ENCODE measurements at places on chromosomes 3 and 15.
A peak's percentile ranks its signal among the peaks of the same experiment; 100 is the strongest.

GRCh38 chr3:139561255-139561817 lies 21.8 kb upstream of the RBP1 start:
- DNase-seq = peak; percentile 72

- DNase-seq = no peak
Observed at GRCh38 chr15:34637305-34637704, 53.9 kb upstream of the GOLGA8B start.

DNA sequence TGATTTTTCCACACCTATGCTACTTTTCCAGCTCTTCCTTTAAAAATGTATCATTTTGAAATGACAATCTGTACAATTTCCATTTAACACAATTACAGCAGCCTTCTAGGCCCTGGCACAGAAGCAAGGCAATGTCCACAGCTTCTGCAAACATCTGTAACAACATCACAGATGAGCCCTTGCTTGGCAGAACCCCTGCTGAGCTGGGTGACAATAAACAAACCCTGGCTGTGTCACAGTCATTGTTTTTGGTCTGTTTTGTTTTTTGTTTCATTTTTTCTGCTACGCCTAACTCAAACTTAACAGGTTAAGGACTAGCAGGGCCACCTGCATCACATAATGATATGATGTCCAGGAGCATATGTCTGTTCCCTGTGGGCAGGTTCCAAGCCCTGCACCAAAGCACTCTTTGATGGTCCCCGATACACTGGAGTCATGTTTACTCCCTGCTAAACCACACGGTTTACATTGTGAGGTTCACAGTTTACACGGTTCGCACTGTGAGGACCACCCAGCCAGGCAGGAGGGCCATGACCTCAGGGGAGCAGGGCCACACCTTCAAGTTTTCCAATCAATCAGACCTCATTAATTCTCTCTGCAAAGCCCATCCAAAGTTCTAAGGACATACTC lies 186.8 kb upstream of the CHRNA7 start:
- no peak for DNase-seq

GRCh38 chr15:45314960-45315359 lies 62.9 kb downstream of the SLC28A2 start:
- no peak for DNase-seq

DNA sequence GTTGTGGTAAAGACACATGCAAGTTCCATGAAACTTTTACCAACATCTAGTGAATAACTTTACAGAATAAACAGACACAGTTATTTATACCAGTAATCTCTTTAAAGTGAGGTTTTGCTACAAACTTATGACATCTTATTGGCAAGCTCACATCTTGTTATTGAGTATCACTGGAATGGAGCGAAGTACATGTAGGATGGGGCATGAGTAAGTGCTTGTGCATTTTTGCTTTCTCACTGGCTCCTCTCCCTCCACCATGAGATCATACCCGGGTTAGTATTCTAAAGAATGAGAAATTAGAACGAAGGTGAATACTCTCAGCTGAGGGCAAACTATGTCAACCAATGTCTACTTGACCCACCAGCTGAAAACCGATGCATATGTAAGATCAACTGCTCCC lies 193.3 kb upstream of the ZNF717 start:
- DNase-seq = no peak

DNA sequence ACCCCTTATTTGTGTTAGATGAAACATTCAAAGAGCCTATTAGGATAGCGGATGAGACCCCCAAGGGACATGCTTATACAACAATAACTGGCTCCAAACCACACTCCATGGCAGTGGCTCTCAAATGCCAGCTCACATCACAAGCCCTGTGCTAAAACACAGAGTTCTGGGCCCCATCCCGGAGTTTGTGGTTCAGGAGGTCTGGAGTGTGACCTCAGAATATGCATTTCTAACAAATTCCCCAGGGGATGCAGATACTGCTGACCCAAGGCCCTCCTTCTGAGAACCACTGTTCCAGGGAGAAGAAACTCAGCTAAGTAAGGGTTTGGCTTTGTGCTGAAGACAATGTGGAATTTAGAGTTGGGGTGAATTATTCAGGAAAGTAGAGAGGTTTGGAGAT lies 3.6 kb downstream of the CCRL2 start:
- DNase-seq = no peak

DNA sequence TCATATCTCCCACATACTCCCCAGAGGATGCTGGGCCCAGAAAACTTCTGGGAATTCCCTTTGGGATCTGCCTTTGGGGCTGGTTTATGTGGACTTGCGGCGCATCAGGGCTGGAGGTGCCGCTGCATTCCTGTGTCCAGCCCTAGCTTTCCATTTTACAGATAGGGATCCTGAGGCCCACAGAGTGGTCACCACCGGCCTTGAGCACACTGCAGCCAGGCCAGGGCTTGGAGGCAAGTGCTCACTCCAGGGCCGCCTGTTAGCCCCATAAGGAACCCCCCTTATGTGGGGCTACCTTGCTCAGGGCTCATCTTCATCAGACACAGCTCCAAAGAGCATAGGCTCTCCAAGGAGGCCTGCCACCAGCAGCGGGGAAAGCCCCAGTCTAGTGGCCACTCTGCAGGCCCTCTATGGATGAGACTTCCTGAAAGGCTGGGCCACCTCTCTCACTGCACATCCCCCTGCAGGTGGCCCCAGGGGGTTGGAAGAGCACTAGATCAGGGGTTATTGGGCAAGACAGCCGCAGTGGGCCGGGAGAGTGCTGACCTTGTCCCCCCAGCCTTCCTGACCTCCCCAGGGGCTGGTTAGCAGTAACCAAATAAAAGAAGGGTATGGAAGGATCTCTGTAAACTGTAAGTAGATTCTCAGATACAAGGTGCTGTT lies 9.2 kb upstream of the ATP2B2 start:
- DNase-seq = no peak

Measured in NCI-H1105 treated with DMSO at 0.1 percent for 48 hours (cell line).